Stimulated activated CD4-positive, alpha-beta T cell treated with anti-CD3 and anti-CD28 coated beads, TNF-alpha, amount 100 ng/mL, for 4 hours (primary cell): ENCODE measurements at places on chromosomes 4 and X.

- DNase-seq: no peak
Measured at GRCh38 chr4:10013722-10014121, 7.6 kb downstream of the SLC2A9 start.

- DNase-seq: no peak
Measured at GRCh38 chrX:132114607-132115006, 13.2 kb downstream of the FRMD7 start.

GRCh38 chr4:141246683-141247429, 26.2 kb downstream of the ZNF330 start:
- DNase-seq: no peak

DNA sequence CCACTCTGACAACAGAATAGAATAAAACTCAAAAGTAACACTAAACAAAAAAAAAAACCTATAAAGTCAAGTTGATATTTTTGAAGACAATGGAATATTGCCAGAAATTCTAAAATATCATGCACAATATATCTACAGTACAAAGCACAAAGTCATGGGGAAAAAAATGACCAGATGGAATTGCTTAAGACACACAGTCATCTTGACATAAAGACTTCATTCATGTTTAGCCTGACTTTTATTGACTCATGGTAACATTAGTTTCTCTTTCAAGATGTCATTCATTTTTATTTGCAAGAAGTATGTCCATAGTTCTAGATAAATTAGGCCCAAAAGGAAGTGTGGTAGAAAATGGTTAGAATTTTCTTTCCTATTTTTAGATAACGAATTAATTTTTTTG, 259.1 kb downstream of the CAMK2D start:
- no peak for DNase-seq

- DNase-seq: no peak
Measured at GRCh38 chrX:118552121-118552900, 56.7 kb downstream of the DOCK11 start.

- no peak for DNase-seq
Measured at GRCh38 chr4:41346306-41347061, 89.8 kb downstream of the UCHL1 start.

DNA sequence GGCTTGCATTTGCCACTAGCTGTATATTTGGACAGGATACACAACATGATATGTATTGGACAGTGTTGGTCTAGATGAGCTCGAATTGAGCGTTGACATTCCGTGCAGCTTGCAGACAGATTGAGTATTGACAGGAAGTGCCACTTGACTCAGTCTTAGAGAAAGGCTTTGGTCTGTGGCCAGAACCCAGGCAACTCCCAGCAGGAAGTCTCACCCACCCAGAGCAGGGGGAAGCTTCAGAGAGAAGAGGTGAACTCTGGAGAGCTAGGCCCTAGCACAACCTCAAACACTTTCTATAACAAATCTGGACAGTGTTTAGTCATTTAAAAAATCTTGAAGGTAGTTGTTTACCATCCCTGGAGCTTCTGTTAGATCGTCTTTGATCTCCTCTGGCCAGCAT, 280.5 kb downstream of the FBXW7 start:
- DNase-seq: no peak

- peak; percentile 50 for DNase-seq
Measured at GRCh38 chr4:186201535-186202230, 10.3 kb downstream of the CYP4V2 start.

DNA sequence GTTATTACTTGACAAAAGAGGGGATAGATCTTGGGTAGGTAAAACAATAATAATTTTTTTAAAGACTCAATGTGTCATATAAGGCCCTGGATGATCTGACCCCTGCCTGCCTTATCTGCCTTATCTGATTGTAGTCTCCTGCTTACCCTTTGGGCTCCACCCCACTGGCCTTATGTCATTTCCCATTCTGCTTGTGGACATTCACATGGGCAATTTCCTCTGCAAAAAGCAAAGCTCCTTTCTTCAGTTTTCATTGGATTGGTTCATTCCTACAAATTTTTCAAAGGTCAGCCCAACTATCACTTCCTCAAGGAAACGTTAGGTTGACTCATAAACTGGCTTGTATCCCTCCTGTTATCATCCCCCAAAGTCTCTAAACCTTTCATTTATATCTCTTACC, 15.7 kb upstream of the TET2 start:
- DNase-seq: no peak

DNA sequence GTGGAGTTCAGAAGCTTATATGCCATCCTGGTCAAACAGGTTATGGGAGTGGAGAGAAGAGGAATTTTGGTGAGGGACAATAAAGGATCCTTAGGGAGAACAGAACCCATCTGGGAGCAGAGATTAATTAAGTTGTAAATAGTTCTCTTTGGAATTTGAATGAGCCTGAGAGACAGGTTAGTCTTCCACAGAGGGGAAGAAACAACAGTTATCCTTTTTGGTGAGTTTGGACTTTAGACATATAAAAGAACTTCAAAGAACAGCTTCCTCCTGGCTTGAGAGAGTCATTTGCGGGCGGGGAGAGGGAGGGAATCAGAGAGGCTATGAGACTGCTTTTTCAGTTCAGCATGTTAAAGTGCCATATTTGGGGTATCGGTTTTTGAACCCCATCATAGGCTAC, 793.3 kb upstream of the MAGEB2 start:
- no peak for DNase-seq

- DNase-seq: no peak
Measured at GRCh38 chr4:112516066-112516470, at the start of gene NEUROG2. TSS of gene NEUROG2 (minus strand) at chr4:112516180. CDS start at chr4:112515475, 705 bp downstream.

- DNase-seq: no peak
Measured at GRCh38 chr4:122652379-122652778, 31.5 kb upstream of the IL21 start.

- no peak for DNase-seq
Measured at GRCh38 chr4:151114338-151114737, 14.9 kb downstream of the RPS3A start.

- no peak for DNase-seq
Measured at GRCh38 chr4:138035781-138036258, 206.3 kb downstream of the SLC7A11 start.

DNA sequence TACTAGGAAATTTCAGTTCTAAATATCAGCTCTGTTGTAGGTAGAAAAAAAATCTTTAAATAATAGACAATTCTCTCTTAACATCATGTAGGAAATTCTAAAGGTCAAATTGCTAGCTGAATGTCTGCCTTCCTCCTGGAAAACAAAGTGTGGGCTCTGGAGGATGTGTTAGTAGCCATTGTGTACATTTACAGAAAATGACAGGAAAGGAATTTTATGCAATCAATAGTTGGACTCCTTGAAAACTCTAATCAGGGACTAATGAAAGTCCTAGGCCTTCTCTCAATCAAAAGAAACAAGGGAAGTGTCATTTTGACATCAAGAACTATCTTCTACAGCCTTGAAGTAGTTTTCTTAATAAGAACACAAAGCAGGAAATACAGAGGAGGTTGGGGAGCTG, 174.6 kb downstream of the ANKRD50 start:
- DNase-seq: no peak

GRCh38 chrX:6363188-6363587, 134.5 kb upstream of the NLGN4X start:
- no peak for DNase-seq

- no peak for DNase-seq
Measured at GRCh38 chrX:136210806-136211205, 40.4 kb downstream of the MAP7D3 start.

DNA sequence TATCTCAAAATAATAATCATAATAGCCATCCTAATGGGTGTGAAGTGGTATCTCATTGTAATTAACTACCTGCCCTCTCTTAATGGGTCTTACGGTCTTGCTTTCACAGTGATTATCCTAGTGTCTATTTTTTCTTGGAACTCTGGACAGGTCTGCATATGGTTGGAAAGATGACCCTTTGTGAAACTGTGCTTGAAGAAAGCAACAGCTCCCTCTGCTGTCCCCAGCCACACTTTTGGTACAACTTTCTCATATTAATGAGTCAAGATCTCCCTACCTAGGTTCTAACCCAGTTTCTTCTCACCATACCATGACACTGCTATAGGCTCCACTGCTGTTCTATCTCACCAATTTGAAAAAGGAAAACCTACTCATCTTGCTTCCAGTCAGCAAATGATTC, 2.4 kb downstream of the TFDP3 start:
- DNase-seq: no peak

GRCh38 chr4:100095729-100096595, 94.3 kb downstream of the DDIT4L start:
- peak; percentile 23 for DNase-seq

DNA sequence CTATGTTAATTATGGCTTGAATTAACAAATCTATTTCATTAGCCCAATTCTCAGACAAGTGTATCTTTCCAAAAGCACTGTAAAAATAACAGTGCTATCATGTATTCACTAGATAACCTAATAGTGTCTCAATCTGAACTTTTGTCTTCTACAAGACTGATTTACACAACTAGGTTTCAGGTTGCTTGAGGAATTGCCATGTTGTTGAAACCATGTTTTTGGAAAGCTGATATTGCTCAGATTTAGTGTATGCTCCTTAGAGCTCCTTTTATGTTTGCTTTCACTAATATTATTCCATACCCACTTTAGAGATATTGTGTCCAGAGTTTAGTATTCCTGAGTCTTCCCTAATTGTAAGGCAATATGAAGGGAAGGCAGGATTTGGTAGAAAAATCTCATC, 70.6 kb downstream of the GPAT3 start:
- no peak for DNase-seq

DNA sequence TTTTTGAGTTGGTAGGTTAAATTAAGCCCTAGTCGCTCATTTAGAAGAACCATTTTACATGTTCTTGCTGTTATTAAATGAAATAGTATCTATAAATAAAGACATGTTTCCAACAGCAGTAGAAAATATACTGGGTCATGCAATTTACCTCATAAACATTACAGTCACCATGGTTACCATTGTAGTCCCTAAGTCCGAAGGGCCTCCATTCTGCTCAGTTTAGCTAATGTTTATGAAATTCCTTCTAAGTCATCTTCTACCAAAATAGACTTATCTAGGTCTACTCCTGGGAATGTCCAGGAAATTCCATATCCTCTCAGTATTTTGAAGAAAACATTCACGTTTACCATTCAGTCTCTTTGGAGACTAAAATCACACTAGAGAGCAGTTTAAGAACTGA, 292.5 kb upstream of the DCAF8L1 start:
- no peak for DNase-seq

DNA sequence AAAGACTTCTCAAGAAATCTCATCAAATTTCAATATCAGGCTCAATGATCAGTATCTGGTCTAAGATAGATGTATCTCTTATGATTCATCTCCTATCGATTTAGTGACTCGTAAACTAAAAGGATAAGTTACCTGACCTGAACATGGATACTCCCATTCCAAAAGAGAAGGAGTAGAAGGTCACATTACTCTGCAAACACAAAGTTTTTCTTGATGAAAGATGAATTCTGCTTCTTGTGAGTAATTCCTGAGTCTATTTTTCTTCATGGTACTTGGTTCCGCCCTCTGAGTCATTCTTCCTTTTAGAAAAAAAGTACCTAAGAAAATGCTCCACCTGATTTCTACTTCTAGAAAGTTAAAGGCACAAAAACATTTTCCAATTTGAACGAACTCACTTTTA, 223.1 kb upstream of the SLIT2 start:
- DNase-seq: no peak

DNA sequence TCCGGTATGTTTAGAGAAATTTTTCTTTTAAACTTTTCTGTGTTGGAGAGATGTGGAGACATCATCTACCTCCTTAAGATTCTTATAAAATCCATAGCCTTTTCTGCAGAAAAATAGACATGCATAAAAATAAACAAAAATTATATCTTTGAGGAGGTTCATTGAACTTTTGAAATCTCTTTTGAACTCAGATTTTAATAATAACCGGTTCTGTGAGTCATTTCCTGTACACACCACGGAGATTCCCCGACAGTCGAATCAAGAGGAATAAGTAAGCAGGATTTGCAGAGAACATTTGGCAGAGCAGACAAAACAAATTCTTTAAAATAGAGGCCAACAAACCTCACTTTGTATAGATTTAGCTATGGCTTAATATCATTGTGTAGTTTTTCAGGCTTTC, 918.7 kb upstream of the POU3F4 start:
- no peak for DNase-seq

DNA sequence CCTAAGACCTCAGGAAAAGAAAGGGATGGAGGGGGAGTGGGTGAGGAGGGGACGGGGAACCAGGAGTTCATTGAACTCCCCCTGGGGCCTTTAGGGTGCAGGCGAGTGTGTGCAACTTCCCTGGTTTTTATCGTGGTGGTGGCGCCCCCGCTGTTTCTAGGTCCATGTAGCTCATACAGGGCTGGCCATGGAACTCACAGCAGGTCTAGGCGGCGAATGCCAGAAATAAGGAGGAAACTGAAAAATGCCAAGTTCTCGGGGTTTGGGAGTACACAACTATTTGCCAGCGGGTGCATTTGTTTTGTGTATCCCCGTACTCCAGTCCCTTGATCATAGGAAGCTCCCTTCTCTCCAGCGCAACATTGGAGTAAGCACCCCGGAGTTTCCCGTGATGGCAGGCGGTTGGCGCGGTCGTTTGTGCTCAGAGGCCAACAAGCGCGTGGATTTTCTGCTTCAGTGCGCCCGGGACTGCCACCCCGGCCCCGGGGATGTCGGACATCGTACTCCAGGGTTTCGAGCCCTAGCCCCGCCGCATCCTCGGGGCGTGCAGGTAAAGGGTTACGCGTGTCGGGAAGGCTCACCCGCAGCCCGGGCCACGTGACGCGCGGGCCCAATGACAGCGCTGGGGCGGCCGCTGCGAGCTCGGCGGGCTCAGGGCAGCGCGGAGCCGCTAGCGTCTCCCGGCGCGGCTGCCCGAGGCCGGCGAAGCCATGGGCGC, 208.9 kb downstream of the NWD2 start:
- DNase-seq: peak; percentile 23

GRCh38 chr4:25928379-25929297, 14.6 kb downstream of the SMIM20 start:
- no peak for DNase-seq

DNA sequence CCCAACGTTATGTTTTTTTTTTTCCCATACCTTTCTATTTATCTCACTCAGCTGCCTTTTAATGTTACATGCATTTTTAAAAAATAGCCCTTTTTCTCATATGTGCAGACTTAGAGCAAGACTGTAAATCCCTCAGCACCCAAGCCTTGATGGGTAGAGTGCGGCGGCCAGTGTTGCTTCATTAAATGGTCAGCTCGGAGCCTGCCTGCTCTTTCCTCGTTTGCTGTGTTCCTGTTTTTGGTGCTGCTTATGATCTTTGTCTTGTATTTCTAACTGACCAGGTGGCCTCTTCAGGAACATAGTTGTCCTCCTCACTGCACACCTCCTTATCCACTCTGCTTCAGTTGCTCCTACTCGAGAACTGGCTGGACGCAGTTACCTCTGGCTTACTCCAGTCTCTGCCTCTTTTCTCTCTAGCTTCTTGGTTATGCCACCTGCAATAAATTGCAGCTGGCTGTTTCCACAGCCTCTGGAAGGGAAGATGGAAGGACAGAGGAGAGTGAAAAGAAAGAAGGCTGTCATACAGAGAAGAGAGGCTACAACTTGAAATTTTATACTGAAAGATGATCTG, 10.7 kb downstream of the RBPJ start:
- DNase-seq: no peak
